Peyer's patch (tissue), 4 donors: ENCODE measurements at places on chromosomes 3 and 15. TPM values are rescaled to one million over a fixed set of nuclear protein-coding genes. Genes with fewer than 3 reads are reported as not detected.

Gene GMPPB
- 46.4 TPM for total RNA-seq

Gene AGBL1
- not detected for total RNA-seq

Gene C3orf20
- not detected for total RNA-seq

Gene FBXL22
- not detected for total RNA-seq

DNA sequence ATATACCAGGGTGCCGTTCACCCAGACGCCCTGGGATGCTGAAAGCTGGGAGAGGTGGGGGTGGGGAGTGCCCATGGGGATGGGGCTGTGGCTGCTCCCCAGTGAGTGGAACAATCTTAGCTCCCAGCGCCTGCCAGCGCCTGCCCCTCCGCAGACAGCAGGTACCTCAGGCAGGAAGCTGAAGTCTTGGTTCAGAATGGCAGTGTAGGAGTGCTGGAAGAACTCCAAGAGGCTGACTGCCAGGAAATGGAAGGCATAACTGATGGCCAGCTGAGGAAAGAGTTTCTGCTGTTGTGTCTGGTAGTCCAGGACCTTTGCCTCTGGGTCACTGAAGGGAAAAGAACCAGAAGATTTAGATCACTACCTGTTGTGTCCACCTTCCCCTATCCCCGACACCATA lies 8.4 kb downstream of the ACOX2 start:
- no peaks in the 10 kb centered on the region for H3K27me3 ChIP-seq
- no peak for DNase-seq
- H3K36me3 ChIP-seq = no peaks in the 10 kb centered on the region
- no peak overlapping the region for H3K27ac ChIP-seq
- no peak overlapping the region for H3K4me3 ChIP-seq
- peaks cover 5% of the 10 kb centered on the region for H3K4me1 ChIP-seq

DNA sequence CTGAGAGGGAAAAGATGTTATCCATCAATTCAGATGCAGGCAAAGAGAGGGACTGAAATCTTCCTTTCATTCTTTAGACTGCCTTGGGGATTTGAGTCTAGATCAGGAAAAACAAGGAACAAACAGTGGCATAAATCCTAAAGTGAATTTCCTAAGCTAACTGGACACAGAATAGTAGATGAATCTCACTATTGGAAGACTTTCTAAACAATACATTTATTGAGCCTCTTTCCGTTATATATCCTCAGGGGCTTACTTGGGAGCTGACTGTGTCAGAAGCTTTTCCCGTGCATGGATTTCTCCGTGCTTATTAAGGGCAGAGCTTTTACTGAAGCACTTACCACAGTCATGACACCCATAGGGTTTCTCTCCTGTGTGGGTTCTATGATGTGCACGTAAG lies 10.0 kb downstream of the ZSCAN29 start:
- DNase-seq = no peak
- no peak overlapping the region for H3K27ac ChIP-seq
- H3K4me3 ChIP-seq = no peak overlapping the region
- no peaks in the 10 kb centered on the region for H3K36me3 ChIP-seq
- no peaks in the 10 kb centered on the region for H3K27me3 ChIP-seq

DNA sequence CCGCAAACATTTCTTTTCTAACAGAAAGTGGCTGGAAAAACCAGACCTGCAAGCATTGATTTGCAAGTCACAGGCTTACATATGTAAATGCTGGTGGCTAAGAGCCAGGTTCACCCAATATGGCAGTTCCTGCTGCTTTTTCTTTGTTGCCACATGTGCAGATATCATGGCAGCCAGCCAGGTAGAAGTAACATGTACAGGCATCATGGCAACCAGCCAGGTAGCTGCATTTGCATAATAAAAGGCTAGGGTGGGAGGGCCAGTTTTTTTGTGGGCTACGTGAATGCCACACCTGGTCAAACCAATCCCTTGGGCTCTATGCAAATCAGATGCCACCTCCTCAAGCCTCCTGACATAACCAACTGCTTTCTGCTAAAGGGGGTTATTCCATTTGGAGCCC lies 2.8 kb upstream of the SMCO1 start:
- no peak overlapping the region for H3K4me3 ChIP-seq
- H3K4me1 ChIP-seq = no peaks in the 10 kb centered on the region
- no peak overlapping the region for H3K27ac ChIP-seq
- no peaks in the 10 kb centered on the region for H3K27me3 ChIP-seq
- no peaks in the 10 kb centered on the region for H3K36me3 ChIP-seq
